Activated CD8-positive, alpha-beta T cell treated with anti-CD3 and anti-CD28 coated beads, Interleukin-2, amount 10 ng/mL, durations not matched to agents 7 days and 5 days (primary cell): ENCODE measurements at places on chromosomes 3 and 15.

DNA sequence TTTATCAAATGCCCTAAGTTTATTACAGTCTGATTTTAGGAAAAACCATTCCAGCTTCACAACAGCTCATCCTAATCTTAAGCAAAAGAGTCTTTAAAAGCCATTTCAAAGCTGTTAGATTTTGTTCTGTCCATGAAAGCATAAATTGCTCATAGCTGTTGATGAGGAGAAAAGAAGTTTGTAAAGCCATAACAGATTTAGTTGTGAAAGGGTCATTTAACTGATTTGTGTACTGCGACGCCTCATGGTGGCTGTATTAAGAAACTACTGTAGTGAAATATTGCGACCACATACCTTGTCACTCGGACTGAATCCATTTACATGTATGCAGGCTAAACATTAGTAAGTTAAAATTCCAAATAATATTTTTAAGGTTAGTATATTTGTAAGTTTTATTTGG is 20.9 kb downstream of the BBX start:
- no peak for DNase-seq

- peak; percentile 77 for DNase-seq
Observed at GRCh38 chr3:27357665-27358258, 11.4 kb downstream of the NEK10 start.

GRCh38 chr3:162546910-162547309 is 1050.3 kb downstream of the OTOL1 start:
- DNase-seq, result no peak

DNA sequence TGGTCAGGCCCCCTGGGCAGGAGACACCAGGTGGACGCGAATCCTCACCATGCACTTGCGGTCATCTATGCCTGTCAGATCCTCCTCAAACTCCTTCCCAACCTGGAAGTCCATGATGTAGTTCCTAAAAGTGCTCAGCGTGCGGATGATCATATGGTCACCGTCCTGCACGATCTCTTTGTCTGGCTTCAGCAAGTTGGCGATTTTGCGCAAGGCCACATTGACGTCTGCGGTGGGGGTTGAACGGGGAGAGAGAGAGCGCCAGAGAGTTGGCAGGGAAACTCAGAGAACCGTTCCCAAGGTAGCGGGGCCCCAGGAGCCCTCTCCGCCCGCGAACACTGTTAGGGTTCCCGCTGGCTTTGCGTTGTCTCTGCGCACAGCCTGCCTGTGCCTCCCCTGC is 809 bp downstream of the RBP1 start:
- DNase-seq, result no peak

GRCh38 chr15:60054472-60054871 is 50.4 kb downstream of the FOXB1 start:
- no peak for DNase-seq

DNA sequence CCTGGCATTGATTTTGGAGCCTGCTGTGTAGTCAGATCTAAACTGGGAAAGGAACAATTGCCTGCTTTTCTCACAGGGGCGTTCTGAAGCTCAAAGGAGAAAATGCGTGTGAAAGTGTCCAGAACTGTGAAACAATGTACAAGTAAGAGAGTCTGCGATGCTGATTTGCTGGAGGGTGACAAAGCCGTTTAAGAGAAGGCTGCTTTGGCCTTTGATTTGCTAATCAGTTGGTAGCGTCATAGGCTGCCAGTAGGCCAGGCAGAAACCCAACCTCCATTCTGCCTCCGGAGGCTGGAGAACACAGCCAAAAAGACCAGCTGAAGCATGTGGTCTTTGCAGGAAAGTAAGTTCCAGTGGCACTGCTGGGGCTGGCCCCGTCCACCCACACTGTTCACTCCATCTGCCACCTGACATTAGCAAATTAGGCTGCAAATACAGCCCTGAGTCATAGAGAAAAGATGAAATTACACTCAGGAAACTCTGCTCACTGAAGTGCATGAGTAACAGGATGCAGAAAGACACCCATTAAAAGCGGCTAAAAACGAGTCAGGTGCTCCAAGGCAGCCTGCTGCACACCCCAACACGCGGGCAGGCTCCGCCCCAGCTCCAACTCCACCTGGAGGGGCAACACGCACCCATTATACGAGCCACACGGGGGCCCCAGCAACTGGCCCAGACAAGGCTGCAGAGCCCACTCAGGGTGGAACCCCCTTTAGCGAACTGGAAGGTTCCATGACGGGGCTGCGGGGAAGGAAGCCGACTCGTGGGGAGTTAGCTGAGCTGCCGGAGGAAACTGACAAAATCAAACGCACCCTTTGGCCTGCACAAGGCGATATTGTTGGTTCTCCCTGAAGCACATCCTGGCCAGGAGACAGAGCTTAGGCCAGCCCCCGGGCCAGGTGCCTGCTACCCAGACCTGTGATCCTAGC is 31.6 kb downstream of the ZDHHC19 start:
- DNase-seq, result peak; percentile 95

DNA sequence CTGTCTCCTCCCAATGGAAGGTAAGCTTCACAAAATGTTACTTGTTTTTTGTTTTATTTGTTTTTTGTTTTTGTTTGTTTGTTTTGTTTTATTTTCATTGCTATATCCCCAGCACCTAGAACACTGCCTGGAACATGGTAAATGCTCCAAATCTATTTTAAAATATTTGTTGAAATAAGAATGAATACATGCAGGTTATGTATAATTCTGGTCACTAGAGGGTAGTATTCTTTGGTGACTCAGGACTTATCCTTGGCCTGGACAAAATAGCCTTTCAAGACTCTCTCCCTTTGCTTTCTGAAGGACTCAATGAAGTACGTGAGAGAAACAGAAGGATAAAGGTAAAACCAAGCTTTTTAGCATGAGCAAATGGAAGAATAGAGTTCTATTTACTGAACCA is 46.9 kb upstream of the PPP2R3A start:
- no peak for DNase-seq

DNA sequence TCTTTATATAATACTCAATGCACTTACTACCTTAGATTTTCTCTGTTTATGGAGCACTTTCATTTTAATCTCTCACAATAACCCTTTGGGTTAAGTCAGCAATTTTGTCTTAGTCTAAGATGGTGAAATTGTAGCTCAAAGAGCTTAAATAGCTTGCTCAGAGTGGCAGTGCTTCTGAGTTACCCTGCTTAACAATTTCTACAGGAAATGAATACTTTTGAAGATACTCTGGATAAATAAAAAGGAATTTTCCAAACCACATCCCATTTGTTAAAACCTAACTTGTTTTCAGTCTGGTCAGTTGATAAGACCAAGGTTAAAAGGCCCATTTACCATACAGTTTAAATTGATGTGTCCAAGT is 37.2 kb downstream of the HMG20A start:
- DNase-seq, result no peak

DNA sequence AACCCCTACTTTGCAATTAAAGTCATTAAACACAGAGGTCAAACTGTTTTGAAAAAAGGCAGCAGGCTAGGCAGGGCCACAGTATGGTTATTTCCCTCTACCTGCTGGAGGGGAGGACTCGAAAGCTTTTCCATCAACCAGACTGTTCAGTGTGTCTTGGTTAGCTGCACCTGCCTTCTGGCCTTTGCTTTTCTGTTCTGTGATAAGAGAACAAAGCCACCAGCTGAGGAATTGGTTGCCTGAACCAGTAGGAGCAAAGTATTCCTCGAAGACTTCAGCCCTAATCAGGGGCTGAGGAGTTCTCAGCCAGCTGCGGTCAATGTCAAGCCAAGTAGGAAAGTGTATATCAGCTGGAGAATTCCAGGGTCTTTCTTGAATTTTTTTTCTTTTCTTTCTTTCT is 132.5 kb downstream of the SOX2 start:
- DNase-seq, result no peak

- no peak for DNase-seq
Observed at GRCh38 chr3:153158961-153159735, 2.9 kb upstream of the RAP2B start.

DNA sequence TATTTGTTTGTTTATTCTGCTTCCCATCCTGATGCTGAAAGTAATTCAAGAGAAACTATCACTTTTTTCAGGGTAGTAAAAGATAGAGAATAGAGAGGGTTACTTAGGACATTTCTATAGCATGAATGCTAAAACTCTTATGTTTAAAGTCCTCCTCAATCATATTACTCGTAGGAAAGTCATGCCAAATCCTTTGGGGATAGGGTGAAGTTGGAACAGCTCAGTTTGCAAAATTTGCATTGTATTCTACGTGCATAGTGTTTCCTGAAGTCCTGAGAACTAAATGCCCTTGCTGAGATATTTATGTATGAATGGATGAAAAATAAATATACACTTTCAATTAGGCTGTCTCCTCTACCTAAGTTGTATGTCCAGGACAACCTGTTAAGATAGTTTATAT is 14.6 kb downstream of the PLSCR5 start:
- DNase-seq, result no peak

- DNase-seq, result no peak
Observed at GRCh38 chr3:166453478-166453877, 616.3 kb upstream of the BCHE start.

GRCh38 chr3:11570251-11570650 is 73.5 kb downstream of the VGLL4 start:
- no peak for DNase-seq

- DNase-seq, result no peak
Observed at GRCh38 chr3:3992312-3992874, 193.2 kb downstream of the LRRN1 start.

GRCh38 chr15:97694456-97694855 is 266.0 kb upstream of the ARRDC4 start:
- no peak for DNase-seq

DNA sequence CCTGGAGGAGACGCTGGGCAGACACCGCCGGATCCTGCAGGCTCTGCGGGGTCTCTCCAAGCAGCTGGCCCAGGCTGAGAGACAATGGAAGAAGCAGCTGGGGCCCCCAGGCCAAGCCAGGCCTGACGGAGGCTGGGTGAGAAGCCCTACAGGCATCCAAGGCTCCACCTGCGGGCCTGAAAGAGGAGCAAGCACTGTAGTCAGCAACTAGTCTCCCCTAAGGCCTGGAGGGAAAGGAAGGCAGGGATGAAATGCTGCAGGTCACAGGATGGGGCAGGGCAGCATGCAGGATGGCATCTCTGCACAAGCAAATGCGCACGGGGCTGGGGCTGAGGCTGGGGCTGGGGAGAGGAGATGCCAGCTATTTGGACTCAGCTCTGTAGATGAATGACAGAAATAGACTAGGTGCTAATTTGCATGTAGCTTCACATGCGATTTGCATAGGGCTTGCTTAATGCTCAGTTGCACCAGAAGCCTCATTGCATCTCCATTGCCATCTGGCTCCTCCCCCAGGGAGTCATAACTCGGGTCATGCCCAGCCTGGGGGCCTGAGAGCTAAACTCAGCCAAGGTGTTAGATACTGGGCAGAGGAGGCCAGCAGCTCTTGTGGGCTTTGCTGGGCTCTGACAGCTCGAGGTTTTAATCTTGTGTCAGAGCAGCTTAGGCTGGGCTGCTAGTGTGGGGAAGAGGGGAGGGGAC is 5.2 kb upstream of the CPLX3 start:
- DNase-seq, result no peak

GRCh38 chr15:85351965-85352364 is 28.4 kb upstream of the AKAP13 start:
- no peak for DNase-seq

DNA sequence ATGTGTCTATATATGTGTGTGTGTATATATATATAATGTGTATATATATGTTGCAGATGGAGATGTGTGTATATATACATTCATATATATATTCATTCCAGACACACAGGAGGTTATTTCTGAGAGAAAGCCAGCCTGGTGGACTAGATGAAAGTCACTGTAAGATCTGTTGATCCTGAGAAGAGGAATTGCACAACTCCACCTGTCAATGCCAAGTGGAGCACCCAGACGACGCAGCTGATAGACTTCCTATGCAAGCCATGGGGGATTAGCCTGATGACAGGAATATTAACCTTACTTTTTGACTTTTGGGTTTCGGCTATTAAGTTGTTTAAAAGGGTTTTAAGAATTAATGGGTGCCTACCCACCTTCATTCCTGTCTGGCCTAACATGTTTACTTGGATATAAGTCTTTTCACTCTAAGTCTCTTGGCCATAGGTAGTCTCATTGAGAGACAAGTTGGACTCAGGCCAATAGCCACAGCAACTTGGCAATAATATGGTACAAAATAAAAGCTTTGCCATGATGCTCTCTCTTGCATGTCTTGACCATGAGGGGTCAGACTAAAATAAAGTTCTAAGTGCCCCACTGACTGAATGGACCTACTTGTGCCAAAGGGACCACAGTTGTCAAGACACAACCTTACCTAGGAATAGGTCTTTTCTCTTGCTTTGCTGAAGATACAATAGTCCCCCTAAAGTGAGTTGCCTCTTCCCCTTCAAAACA is 35.9 kb upstream of the GOLGA6L2 start:
- DNase-seq, result no peak

GRCh38 chr3:43296565-43296964 is 10.2 kb downstream of the SNRK start:
- DNase-seq, result peak; percentile 80

- peak; percentile 8 for DNase-seq
Observed at GRCh38 chr15:70382762-70383458, 285.2 kb upstream of the TLE3 start.

DNA sequence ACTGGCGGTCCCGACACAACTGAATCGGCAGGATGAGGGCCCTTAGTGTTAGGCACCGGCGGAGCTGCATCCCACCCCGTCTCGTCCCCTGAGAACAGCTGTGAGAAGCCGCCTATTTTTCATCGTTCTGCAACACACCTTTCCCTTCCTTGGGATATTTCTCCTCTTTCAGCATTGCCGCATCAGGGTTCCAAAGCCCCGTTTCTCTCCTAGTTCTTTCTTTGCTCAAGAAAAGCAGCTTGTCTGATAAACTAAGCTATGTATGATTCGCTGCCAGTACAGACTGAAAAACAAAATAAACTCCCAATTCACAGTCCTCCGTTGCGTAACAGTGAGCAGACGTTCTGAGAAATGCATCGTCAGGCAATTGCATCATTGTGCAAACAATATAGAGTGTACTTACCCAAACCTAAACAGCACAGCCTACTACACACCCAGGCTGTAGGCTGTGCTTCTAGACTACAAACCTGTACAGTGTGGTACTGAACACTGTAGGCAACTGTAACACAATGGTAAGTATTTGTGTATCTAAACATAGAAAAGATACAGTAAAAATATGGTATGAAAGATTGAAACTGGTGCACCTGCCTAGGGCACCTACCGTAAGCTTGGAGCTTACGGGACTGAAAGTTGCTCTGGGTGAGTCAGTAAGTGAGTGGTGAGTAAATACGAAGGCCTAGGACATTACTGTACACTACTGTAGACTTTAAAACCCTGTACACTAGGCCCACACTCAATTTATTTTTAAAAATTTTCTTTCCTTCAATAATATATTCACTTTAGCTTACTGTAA is 8.9 kb upstream of the ADAMTS17 start:
- no peak for DNase-seq

DNA sequence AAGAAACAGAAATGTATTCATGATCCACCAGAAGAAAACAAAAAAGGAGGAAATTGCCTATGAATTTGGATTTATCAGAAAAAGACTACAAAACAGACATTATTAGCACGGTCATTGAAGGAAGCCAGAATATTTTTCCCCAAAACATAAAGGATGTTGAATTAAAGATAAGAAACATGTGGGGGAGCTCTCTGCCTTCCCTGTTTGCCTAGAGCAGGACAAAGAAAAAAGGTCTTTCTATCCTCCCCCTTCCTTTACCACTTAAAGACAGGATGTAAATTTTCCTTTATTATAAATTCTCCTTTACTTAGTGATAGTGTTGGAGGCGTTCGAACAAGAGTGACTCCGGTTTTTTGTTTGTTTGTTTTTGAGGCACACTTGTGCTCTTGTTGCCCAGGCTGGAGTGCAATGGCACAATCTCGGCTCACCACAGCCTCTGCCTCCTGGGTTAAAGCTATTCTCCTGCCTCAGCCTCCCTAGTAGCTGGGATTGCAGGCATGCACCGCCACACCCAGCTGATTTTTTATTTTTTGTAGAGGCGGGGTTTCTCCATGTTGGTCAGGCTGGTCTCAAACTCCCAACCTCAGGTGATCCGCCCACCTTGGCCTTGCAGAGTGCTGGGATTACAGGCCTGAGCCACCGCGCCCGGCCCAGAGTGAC is 14.9 kb upstream of the RPN1 start:
- no peak for DNase-seq
